ENCODE measurements at places on chromosomes 2 and 18.

GRCh38 chr2:179661986-179662385, 199.4 kb downstream of the ZNF385B start:
- no peak for DNase-seq

DNA sequence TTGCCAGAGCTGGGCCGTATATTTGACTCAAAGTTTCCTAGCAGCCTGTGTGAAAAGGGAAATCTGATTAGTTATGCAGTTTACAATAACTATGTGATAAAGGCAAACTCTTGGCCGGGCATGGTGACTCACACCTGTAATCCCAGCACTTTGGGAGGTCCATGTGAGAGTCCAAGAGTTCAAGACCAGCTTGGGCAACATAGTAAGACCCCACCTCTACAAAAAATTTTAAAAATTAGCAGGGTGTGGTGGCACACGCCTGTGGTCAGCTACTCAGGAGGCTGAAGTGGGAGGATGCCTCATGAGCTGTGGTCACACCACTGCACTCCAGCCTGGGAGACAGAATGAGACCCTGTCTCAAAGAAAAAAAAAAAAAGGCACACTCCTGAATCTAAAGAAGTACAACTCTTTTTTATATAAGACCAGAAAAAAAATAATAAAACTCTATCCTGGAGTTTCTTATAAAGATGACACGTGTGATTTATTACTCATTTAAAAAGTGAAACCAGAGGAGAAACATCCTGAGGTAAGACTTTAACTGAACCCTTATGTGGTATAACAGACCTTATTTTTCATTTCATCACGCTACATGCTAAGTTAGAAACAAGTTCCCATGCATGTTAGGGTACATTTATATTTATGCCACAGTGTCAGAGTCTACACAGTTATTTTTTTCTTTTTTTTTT, 32.6 kb upstream of the KCMF1 start:
- DNase-seq: no peak

- DNase-seq: no peak
Observed at GRCh38 chr2:95038635-95039298, 13.3 kb downstream of the MAL start.

- no peak for DNase-seq
Observed at GRCh38 chr2:171515672-171516298, 6.5 kb upstream of the CYBRD1 start.

DNA sequence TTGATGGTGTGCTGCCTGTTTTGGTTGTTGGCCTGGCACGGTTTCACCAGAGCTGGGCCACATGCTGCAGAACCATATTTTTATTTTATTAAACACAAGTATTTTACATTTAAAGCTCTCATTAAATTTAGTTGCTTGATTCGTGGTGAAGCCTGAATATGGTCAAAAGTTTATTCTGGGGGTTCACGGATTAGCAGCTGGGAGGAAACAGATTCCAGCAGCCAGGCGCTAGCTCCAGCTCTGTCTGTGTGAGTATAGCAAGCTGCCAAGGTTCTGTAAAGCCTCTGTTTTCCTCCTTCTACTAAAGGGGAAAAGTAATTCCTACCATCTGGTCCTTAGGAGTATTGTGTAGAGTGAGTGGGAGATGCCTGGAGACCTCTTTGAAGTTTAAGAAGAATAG, 22.5 kb downstream of the GATA6 start:
- DNase-seq: no peak

DNA sequence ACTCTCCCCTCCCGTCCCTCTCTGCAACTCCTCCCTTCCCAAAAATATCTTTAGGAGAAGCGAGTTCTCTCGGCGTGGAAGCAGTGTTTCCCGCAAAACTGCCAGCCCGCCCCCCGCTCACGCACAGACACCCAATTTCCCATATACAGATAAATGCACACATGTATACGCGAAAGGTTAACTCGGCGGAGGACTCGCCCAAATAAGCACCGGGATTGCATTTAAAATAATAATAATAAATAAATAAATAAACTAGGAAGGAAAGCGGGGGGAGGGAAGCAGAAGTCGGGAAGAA, 70.0 kb upstream of the PSMD14 start:
- DNase-seq: no peak

GRCh38 chr2:226130192-226130591, 669.4 kb downstream of the IRS1 start:
- no peak for DNase-seq

DNA sequence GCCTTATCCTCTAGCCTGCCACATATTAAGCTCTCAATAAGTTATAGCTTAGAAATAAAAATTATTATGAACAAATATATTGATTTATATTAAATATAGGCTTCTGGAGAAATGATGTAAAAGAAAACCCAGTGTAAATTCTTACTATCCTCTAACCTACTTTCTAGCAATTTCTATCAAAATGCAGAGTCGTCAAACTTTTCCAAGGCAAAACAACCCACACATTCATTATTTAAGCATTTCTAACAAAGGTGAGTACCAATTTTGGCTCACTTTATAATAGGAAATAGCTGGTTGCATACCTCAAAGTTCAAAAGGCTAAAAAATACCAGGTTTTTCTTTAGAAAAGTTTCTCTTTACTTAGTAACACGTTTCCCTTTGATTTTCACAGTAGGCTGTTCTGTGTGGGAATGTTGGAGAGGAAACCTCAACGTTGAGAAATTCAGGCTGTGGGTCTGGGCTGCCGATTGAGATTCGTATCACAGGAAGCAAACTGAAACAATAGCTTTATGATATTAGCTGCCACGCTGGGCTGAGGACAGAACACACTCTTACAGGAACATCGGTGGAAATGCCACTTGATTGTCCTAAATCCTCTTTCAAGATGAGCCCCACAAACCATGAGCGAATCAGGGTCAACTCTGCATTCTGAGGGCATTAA, 53.0 kb downstream of the EPAS1 start:
- no peak for DNase-seq
